Stimulated activated CD4-positive, alpha-beta T cell treated with anti-CD3 and anti-CD28 coated beads, Interleukin-1b, Interleukin-23, amount 100 ng/mL, for 4 hours (primary cell): ENCODE measurements at places on chromosomes 2 and 18.
A peak's percentile ranks its signal among the peaks of the same experiment; 100 is the strongest.

GRCh38 chr2:174877751-174878150, 113.5 kb upstream of the CHRNA1 start:
- DNase-seq = no peak

- no peak for DNase-seq
These were observed 86.9 kb upstream of the ARL5A start for GRCh38 chr2:151914989-151915628.

GRCh38 chr2:50948681-50949080, 83.3 kb downstream of the NRXN1 start:
- no peak for DNase-seq

DNA sequence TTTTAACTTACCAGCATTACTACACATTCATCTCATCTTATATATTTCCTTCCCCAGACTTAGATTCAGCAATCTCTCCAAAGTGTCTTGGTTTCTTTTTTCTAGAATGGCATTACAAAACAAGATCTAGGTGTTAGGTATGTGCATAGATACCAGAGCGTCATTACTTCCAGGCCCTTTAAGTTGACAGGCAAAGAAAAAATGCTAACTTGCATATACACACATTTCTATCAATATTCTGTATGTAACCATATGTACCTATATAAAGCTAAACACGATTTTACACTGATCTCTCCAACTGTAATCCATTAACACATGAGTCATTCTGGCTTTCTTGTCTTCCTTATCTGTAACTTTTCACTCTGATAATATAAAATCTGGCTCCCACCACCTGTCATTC, 503.8 kb upstream of the NRXN1 start:
- DNase-seq = no peak

DNA sequence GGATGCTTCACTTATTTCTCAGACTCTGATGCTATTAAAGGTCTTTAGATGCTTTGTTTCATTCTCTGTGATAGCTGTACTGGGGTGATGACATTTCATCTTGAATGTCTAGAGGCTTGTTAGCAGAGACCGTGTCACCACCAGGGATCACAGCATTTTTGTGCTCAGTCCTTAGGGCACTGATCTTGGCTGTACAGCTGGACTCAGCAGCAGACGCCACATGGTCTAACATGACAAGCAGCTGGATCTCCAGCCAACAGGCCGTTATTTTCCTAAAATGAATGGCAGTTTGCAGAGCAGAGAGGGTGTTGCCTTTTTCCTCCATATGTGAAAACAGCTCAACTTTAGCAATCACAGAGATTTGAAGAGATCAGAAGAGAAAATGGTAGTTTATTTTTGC, 491.8 kb downstream of the CDH2 start:
- DNase-seq = no peak

DNA sequence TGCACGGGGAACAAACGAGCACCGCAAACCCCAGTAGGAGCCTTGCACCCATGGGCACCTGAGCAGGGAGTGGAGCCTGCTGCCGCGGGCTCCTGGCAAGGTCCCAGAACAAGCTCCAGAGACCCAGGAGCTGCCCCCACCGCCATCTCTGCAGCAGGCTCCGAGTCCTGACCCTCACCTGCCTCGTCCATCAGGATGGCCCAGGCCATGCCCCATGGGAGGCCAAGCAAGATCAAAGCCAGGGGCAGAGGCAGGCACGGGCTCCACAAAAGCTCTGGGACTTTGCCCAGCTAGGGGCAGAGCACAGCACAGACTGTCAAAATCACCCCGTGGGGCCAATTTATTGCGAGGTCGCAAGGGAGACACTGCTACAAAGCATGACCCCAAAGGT, 43.6 kb downstream of the GPC1 start:
- no peak for DNase-seq

DNA sequence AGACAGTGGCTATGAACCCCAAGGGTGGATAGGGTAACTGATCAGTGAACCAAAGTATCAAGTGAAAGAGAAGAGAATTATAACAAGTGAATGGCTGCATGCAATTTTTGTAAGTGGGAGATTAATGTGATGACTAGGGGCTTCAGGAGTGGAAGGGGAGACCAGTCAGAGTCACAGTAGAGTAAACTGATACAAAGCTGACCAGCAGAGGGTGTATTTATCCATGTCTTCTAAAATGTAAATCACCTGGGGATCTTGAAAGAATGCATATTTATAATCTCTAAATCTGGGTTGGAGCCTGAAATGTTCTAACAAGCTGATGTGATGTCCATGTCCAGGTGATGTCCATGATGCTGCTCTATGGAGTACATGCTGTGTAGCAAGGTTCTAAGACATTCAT, 1351.3 kb upstream of the CHAC2 start:
- DNase-seq = no peak

DNA sequence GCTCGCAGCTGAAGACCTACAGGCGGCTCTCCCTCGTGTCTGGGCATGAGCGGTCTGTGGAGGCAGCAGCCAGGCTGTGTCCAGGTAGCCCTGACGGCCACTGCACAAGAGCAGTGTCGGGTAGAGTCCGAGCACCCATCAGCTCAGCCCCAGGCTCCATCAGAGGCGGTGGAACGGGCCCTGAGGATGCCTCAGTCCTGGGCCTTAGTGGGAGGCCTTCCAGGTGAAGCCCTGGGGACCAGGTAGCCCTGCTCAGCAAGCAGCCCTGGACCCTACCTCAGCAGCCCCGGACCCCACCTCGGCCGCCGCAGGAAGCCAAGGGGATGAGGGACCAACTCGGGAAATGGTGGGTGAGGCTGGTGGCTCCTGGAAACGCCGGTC, 21.3 kb upstream of the KLF11 start:
- DNase-seq = no peak

DNA sequence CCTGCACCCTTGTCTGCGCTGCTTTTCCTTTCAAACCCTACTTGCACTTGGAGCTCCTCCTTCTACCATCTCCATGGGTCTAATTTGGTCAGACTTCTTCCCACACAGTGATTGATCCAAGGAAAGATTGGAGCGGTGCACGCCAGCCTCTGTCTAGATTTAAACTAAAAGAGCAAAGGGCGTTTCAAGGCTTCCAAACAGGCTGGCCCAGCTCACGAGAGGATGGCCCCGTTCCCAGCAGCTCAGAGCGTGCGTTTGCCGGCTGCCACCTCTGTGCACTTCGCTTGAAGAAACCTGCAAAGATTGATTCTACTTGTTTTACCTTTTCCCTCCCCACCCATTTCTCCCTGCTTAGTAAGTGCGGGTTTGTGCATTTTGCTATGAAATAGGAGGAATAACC, 78.8 kb upstream of the ALKAL2 start:
- no peak for DNase-seq

GRCh38 chr2:8488001-8488738, 193.7 kb upstream of the ID2 start:
- peak; percentile 33 for DNase-seq

GRCh38 chr2:9594366-9595054, 36.3 kb downstream of the YWHAQ start:
- DNase-seq = no peak

- DNase-seq = no peak
These were observed 124.8 kb downstream of the NUP35 start for GRCh38 chr2:183248866-183249567.

DNA sequence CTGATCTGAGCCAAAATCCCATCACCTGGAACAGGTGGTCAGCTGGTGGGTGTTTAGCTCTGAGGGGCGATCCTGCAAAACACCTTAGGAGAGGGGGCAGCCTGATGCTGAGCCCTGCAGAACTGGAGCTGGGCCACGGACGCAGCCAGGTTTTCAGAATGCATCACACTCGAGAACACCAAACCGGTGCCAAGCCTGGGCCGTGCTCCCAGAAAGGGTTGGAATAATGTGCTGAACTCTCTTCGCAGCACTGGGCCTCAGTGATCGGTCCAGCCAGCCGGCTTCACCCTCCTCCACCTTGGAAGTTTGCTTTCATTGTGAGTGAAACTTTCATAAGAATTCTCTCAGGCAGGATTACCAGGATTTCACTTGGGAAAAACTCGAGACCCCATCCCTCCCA, 56.5 kb upstream of the TTC39C start:
- DNase-seq = no peak

DNA sequence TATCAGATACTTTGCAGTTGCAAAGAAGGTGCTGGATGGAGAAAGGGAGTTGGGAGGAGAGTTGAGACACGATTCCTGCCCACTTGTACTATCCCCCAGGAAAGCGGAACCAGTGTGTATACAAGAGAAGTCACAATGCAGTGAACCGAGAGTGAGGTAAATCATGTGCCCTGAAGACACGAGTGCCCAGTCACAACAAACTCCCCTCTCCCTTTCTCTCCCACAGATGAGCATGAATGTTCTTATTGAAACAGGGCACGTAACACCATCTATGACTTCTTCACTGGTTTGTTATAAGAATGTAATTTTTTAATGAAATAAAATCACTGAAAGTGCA, 155.7 kb downstream of the IRS1 start:
- DNase-seq = no peak

- no peak for DNase-seq
These were observed 49.3 kb downstream of the TNP1 start for GRCh38 chr2:216810399-216811160.

DNA sequence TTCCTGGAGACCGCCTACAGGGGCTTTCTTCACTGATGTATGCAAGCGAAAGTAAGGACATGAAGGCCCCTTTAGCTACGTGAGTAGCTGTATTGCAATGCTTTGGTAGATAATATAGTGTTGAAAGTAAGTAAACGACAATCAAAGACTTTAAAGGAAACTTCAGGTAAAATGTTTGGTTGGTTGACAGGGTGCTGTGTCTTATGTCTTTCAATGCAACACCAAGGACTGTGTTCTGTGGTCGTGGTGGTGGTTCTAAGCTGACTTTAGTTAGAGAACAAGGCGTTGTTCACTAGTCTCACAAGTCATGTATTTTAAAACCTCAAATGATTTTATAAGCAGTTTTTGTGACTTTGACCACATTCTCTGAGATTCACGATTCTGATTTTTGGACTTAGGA, 58.0 kb upstream of the CABYR start:
- no peak for DNase-seq

DNA sequence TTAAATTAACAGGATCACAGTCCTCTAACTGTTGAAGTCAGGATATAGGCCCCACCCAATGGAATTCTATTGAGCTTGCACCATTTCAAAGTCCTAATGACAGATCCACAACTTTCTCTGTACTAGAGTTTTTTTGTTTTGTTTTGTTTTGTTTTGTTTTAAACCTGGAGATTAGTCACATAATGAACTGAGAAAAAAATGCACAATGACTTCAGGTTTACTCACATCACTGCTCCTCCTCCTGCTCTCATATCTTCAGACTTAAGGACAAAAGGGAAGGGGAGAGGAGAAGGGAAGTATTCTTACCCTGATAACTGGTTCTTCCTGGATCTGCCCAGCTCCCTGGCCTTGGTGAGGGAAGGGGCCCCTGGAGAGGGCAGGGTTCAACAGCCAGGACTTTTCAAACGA, 208.2 kb upstream of the EPHA4 start:
- DNase-seq = no peak

GRCh38 chr2:237201461-237202287, 116.0 kb downstream of the COPS8 start:
- no peak for DNase-seq

DNA sequence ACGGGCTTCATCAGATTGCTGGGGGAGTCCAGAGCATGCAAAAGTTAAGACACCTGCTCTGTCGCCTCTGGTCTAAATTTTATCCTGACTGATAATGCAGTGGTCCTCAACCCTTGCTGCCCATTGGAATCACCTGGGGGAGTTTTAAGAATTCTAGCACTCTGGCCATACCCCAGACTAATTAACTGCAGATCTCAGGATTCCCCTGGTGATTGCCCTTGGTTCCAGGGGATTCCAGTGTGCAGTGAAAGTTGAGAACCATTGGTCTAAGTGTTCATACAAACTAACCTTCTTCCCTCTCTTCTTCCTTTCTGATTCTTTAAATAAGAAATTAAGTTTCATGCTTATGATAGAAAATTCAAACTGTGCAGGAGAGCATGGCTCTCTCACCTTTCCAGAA, 105.7 kb upstream of the MGAT5 start:
- DNase-seq = no peak

- DNase-seq = no peak
These were observed 249.4 kb upstream of the KLHL29 start for GRCh38 chr2:23135481-23136100.

- no peak for DNase-seq
These were observed 15.5 kb upstream of the SIX2 start for GRCh38 chr2:45024600-45025291.

GRCh38 chr2:231701456-231702373, 6.6 kb upstream of the PTMA start:
- DNase-seq = no peak

DNA sequence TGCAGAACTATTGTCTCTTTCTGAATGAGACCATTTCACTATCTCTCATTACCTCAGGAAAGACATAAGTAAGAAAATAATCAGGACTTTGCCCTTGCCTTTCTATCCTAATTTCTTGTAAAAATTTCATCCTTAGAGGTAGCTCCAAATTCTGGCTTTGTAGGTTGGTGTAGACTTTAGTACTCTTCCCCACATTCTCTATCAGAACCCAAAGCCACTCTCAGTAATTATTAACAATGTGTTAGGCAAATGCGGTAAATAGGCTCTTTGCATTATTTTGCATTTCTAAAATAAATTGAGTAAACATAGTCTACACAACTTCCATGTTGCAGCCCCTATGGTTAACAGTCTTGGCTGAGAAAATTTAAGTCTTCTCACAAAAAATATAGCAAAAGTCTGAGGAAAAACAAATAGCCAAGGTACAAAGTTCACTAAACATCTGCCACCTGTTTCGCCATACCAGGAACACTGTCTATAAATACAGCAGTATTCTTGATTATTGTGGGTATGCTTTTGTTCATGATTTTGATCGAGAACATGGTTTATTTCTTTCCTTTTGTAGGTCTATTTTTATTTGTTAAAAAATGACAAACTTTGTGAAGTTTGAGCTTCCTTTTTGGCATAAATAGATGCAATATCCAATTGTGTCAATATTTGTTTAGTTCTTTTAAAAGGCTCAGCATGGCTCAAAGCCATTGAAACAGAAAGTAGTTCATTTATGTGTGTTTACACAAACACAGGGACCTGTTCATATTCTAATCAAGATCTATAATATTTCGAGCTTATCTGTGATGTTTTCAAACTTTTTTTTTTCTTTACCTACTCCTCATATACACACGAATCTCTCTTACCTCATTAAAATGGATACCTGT, 1061.5 kb downstream of the CNTNAP5 start:
- DNase-seq = no peak

GRCh38 chr2:204727368-204727767, 182.1 kb downstream of the PARD3B start:
- DNase-seq = no peak

- DNase-seq = no peak
These were observed 46.4 kb downstream of the BMP10 start for GRCh38 chr2:68824831-68825230.

GRCh38 chr2:66438498-66438833, 3.5 kb downstream of the MEIS1 start:
- no peak for DNase-seq

GRCh38 chr2:233063269-233063975, 3.3 kb downstream of the INPP5D start:
- no peak for DNase-seq
